ENCODE measurements at places on chromosomes 7 and 10.

- DNase-seq = no peak
Measured at GRCh38 chr7:96921231-96921630, 84.1 kb upstream of the DLX6 start.

DNA sequence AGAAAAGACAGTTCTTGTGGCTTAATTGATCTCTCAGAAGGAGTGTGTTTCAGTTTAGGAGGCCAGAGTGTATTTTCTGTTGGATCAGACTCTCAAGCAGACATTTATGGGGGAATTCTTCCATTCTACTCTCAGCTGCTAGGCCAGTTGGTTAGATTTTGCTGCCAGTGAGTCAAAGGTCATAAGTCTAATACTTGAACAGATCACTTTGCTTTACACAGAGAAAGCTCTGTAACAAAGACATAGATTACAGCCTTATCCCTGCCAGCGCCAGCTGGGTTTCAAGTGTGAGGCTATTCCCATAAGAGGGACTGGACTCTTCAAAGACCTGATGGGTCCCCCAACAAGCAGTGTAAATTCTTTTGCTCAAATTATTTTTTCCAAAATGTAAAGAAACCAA, 145.6 kb upstream of the SEMA3C start:
- DNase-seq = no peak

DNA sequence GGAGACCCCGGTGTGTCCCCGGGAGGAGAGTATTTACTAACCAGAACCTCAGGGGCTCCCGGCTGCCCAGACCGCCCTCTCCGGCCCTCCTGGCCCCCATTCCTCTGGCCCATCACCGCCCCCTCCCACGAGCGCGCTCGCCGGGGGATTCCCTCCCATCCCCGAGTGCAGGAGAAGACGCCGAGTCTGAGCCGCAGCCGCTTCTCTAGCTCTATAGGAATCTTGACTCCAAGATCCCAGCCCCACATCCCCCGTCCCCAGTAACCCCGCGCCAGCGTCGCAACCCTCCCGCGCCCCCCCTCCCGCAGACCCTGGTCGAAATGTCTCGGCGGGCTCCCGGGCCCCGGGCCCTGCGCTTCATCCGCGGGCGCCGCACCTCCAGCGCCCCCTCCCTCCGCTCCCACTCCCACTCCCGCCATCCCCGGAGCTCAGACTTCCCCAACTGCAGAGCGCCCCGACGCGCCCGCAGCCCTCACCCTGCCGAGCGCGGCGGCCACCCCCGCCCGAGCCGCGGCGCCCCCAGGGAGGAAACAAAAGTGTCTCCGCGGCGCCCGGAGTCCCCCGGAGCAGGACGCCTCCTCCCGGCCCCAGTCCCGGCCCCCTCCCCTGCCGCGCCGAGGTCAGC, 541 bp downstream of the ELMO1 start:
- DNase-seq = no peak

DNA sequence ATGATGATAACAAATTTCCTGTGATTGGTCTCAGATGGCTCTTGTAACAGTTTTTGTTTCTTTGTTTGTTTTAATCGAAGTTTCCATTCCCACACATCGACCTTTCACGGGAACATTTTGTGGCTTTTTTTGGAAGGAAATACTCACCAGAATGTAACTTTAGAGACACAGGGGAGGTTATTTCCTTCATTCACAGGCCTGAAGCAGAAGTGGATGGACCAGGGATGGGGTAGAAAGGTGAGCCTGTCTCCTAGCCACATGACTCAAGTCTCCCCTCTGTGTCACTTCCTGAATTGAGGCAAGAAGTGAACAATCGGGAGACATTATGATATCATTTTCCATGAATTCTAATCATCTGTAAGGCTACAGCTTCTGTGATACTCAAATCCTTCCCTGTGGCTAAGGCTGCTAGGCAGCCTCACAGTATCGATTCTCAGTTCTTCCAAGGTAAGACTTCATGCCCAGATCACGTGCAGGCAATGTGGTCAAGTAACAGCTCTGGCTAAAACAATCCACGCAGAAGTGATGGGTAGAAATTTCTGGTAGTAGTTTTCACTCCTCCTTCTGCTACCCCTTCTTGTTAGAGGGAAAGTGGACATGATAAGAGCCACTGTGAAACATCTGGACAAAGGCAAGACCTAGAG, 203.9 kb upstream of the NEBL start:
- DNase-seq = peak; percentile 32

- DNase-seq = no peak
Measured at GRCh38 chr7:115229401-115230105, 307.7 kb downstream of the MDFIC start.

DNA sequence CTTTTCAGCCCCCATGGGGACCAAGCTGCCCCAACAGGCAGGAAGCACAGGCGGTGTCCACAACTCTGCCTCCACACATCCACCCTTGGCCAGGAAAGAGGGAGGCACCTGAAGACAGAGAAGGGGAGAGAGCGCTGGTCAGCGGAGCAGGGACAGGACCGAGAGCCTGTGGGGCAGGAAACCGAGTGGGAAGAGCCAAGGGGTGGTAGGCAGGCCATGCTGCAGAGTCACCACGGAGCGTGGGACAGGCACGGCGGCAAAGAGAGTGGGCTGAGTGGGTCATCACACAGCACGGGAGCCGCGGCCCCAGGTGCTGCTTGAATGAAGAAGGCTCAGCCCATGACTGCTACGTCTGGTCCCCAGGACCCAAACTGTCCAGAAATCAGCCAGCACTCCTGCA, 109.8 kb downstream of the PTPRN2 start:
- DNase-seq = no peak

DNA sequence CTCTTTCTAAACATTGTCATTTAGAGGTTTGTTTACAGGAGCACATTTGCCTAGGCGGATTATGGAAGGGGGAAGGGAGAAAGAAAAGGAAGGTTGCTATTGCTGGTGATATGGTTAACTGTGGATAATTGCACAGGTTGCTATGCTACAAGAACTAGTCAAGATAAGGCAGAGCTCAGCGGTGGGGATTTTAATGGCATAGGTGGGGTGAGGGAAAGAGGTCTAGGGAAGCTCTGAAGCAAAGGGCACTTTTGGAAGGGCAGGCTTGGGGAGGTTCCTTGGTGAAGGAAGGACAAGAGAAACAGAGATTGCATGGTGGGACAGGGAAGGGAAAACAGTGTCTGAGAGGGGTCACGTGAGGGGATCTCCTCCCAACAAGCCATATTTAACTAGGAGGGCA, 19.5 kb downstream of the HYAL4 start:
- no peak for DNase-seq

GRCh38 chr10:32112055-32112454, 55.8 kb upstream of the KIF5B start:
- DNase-seq = peak; percentile 59

DNA sequence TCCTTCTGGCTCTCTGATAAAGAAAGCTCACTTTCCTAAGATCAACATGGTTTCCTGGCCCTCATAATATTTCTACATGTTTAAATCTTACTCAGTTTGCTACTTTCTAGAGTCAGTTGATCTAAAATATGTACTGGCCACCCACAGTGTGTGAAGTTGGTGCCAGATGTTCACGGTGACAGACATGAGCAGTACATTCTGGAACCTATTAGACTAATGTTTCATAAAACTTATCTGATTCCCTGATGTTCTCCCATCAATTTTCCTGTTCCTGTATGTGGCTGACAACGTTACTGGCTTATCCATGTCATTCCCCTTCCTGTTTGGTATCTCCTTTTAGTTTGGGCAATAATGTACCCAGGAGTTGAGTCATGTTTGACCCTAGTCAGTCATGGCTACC, 13.7 kb upstream of the CPVL start:
- DNase-seq = no peak

- DNase-seq = no peak
Measured at GRCh38 chr7:99625321-99625720, 8.6 kb downstream of the ZSCAN25 start.

DNA sequence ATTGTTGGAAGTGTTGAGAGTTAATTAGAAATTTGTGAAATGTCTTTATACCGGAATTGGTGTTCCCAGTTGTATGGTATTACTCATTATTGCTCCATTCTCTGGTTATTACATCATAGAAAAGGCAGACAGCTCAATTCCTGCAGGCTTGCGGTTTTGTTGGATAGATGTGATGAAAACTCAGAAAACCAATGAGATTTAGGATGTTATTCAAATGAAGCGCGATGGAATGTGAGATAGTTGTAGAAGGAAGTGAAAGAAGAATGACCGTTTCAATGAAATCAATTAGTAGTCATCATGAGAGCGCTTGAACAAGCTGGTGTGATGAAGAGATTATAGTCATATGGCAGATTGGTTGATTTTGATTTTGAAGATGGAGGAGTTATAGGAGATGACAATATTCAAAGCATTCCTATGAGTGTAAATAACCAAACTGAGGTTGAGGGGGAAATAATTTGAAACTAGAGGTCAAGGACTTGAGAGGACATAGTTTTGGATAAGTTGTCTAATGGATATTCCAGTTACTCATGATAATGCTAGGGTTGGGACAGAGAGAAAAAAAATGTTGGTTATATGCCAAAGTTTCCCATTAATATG, 991.5 kb downstream of the NRG3 start:
- no peak for DNase-seq

DNA sequence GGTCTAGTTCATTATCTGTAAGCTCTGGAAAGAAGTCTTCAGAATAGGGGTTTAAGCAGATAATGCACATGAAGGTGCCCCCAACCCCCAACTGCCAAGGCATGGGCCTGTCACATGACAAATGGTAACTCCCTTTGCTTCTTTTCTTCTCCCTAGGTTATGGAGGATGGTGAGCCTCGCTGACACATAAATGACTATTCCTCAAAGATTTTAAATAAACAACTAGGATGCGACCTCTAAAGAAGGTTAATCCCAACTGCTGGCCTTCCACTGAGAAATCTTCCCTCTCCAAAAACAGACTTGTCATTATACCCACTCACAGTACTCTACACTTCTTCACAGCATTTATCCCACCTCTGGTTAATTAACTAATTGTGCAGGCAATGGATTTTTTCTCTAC, 75.7 kb upstream of the FAM133B start:
- no peak for DNase-seq

- no peak for DNase-seq
Measured at GRCh38 chr10:62831346-62831745, 15.2 kb upstream of the EGR2 start.

DNA sequence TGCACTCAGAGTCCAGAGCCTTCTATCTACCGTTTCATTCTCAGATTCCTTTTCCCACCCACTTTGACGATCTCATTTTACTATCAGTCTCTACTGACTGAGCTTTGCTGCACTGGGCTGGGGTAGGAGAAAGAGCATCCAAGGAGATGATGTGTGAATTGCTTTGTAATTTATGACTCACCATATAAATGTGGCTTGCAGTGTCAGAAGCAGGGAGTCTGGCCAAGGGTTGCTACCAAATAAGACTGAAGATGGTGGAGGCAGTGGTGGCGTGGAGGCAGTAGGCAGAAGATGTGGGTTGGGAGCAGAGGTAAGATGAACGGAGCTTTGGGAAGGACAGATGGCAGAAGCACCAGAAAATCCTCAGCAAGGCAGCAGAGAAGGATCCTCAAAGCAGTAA, 73.3 kb upstream of the AGK start:
- DNase-seq = no peak

- DNase-seq = no peak
Measured at GRCh38 chr10:32379950-32380551, 33.1 kb upstream of the EPC1 start.

DNA sequence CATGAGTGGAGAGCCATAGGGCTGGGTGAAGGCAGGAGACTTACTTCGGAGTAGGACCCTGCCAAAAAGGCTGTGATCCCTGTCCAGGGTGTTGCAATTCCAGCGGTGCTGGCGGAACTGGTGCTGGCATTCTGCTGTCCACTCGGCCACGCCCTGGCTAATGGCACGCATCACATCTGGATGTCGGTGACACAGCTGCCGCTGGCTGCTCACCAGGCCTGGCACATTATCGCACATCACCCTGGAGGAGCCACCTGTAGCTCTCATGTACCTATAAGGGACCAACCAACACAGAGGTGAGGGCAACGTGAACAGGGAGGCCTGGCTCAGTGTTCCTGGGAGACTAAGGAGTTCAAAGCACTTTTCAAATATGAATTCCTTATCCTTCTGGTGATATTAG, 2.3 kb downstream of the WNT2 start:
- DNase-seq = no peak

- DNase-seq = peak; percentile 69
Measured at GRCh38 chr7:16982640-16983350, 101.0 kb upstream of the AGR3 start.

GRCh38 chr10:129126982-129127381, 340.1 kb upstream of the MGMT start:
- DNase-seq = no peak

GRCh38 chr10:3111621-3112163, 44.3 kb downstream of the PFKP start:
- no peak for DNase-seq

GRCh38 chr10:80530251-80530650, 7.5 kb upstream of the SH2D4B start:
- DNase-seq = no peak

DNA sequence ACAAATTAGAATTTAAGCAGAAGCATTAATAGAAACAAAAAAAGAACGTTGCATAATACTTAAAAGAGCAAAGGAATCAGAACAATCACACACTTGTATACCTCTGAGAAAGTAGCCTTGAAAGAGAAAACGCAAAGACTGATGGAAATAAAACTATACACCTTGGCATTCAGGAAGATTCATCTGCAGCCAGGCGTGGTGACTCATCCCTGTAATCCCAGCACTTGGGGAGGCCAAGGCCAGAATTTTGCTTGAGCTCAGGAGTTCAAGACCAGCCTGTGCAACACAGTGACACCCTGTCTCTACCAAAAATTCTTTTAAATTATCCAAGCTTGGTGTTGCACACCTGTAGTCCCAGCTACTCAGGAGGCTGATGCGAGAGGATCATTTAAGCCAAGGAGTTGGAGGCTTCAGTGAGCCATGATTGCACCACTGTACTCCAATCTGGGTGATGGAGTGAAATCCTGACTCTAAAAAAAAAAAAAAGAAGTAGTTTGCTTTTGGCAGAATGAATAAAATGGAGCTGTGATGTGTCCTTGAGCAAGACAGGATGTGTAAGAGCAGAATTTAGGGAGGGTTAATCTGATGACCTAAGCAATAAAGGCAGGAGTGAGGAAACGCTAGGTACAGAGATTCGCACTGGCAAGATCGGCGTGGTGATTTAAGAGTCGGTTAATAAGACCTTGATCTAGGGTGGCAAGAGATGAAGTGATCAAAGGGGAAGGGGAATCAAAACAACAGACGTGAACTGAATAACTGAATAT, 75.8 kb upstream of the NRP1 start:
- no peak for DNase-seq

- no peak for DNase-seq
Measured at GRCh38 chr7:1433128-1433920, 25.9 kb downstream of the MICALL2 start.

DNA sequence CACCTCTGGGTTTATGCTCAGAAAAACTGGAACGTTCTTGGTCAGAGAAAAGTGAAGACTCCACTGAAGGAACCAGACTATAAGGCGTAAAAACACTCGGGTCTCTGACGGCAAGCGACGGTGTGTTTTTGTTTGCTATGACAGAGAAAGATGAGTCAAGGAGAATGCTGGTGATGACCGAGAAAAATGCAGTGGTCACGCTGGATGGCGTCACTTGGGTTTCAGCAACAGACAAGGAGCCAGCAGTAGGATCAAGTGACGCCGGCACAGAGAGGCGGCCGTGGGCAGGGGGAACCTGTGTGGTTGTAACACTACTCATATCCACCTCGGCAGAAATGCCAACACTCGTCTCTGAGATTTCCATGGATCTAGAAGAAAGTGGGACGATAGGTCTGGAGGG, 63.4 kb downstream of the KIAA1549 start:
- no peak for DNase-seq

All from endothelial cell of umbilical vein (primary cell).